Activated naive CD4-positive, alpha-beta T cell treated with anti-CD3 and anti-CD28 coated beads for 36 hours (primary cell): ENCODE measurements at places on chromosomes 4 and X. TPM values are rescaled to one million over a fixed set of nuclear protein-coding genes. Genes with fewer than 3 reads are reported as not detected.

DNA sequence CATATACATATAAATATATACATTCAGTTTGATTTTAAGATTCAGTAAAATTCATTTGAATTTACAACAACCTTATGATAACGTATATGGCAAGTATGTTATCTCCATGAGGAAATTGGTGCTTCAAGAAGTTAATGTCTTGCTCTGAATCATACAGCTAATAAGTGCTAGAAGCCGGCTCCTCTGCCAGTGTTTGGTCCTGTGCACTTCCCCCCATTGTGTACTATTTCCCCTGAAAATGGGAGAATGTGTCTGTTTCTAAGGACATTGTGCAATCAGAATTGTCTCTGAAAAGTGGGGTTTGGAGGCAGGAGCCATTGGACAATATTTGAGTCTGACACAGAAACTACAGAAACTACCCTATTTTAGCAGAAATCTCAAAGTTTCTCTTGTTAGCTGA is 135.9 kb downstream of the CPE start:
- no peak for DNase-seq

- no peak for DNase-seq
These were observed 203.4 kb downstream of the KIT start for GRCh38 chr4:54861201-54861600.

GRCh38 chrX:120452131-120452530 is 17.0 kb downstream of the LAMP2 start:
- DNase-seq: peak; percentile 22

DNA sequence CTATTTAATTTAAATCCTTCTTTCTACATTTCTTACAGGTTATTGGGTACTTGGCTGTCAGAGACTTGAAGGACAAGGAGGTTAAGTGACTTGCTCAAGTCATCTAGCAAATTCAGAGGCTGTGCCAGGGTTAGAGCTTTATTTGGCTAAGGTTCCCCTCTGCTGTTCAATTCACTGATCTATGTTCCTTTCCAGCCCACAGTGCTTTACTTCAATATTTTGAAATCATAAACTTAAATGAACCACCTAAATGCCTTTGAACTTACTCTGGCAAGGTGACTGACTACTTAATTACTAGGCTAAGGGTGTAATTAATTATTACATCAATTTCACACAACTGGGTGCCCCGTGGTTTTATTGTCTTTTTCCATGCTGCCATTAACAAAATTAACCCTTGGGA is 288.7 kb downstream of the CAMK2D start:
- DNase-seq: no peak

DNA sequence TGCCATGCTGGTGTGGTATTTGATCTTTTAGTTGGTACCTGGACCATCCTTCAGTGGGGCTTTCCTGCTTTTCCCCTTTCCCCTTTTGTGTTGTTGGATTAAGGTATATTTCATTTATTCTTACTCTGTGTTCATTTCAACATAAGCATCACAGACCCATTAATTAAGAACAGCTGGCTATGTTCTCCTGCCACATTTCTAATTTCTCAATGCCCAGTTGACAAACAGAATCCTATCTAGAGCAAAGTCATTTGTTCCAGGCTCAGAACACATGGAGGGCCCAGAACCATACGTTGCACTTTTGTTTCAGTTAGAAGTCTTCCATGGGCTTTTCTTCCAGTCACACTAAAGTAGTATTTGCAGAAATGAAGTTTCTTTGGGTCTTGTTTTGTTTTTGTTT is 46.1 kb upstream of the EOLA2 start:
- no peak for DNase-seq

DNA sequence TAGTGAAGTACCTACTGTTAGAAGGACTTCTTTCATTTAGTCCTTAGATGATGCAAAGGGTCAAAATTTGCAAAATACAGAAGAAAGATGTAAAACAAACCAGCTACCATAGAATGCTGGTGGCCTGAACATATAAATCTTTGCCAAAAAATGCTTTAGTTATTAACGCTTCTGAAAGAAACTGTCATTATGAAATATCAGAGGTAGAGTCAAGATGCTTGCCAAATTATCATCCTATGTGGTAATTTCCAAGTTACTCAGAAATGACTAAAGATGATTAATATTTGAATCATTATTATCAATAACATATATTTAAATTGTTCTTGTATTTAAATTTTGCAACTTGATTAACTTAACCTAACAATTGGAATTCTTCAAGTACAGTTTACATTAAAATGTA is 588.4 kb upstream of the FAM241A start:
- DNase-seq: no peak

DNA sequence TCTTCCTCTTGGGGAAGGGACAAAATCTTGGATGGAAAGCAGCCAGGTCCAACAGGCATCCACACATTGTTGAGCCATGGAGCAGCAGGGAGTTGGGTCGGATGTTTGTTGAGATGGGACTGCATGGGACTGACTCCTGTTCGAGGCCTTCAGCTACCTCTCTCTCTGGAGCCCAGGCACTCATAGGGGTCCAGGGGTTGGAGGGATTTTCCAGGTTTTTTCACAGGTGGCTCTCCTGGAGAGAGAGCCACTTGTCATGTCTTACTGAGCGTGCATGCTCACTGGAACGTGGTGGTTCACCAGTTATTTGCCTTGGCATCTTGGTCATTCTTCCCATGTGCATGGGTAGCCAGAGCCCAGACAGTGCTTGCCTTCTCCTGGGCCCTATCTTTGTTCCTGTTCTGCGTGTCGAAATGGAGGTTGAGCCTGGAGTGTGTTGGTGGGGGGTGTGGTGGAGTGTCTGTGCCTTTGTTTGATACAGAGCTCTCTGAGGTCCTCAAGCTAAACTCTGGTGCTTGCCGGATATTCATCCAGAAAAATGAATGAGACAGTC is 60.6 kb downstream of the NBDY start:
- no peak for DNase-seq

DNA sequence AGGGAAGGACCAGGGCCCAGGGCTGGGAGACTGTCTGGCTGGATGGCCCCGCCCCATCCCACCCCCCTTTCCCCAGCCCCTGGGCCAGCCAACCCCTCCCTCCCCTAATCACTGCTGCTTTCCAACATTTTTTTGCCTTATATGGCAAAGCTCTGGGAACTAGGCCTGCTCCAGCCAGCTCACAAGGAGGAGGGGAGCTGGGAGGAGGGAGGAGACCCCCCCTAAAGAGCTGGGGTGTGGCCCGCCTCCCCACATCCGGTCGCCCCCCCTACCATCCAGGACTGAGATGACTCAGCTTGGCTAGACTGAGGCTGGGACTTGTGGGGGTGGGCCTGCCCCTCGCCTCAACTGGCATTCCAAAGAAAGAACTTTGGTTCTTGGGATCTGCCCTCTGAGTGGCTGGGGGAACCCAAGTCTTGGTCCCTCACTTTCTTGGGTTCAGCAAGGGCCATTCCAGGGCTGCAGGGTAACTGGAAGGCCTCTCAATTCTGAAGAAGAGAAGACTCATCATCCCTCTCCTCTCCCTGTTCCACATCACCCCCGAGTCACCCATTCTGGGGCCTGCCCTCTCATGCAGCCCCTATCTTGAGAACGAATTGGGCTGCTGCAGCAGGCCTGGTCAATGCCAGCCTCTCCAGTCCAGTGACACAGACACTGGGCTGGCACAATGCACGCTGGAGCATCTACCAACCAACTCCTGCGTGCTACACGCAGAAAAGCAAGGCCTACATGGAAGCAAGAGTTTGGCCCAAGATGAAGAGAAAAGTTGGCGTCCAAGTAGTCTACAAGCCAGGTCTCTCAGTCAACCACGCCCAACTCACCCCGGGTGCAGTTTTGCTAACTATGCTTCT is 4.8 kb downstream of the FLNA start:
- peak; percentile 70 for DNase-seq

DNA sequence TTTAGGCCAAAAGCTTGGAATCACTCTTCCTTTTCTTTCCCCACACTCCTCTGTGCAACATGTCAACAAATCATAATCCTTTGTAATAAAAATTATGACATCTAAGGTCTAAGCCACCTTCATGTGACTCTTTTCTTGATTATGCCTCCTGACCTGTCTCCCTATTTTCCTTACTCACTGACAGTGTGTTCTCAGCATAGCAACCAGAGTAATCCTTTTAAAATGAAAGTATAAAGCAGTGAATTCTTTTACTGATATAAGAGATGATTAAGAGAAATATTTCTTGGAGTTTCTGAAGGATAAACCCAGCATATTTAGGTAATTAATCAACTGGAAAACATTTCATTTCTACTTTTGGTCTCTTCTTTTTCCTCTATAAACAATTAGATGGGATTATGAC is 44.7 kb downstream of the USO1 start:
- DNase-seq: no peak

DNA sequence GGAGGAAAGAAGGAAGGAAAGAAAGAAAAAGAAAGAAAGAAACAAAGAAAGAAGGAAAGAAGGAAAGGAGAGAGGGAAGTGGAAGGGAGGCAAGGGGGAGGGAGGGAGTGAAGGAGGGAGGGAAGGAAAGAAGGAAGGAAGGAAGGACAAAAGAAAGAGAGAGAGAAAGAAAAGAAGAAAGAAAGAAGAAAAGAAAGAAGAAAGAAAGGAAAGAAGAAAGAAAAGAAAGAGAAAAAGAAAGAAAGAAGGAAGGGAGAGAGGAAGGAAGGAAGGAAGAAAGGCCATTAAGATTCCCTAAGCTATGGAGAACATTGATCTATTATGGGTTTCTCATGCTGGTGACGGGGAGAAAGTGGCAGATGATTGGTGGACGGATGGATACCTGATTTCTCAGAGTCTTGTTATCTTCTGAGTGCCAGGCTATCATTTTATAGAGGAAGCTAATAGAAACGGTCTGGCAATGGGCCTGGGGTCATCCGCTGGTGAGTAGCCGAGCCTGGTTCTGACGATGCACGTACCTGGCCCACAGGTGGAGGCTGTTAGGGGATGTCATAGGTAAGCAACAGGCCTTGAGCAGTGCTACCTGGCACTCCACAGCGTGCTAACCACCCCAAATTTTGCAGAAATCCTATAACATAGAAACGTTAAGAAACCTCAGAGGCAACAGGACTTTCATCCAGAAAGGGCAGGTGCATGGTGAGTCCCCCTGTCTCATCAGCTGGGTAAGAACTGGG is 142.9 kb downstream of the SHOX start:
- no peak for DNase-seq

DNA sequence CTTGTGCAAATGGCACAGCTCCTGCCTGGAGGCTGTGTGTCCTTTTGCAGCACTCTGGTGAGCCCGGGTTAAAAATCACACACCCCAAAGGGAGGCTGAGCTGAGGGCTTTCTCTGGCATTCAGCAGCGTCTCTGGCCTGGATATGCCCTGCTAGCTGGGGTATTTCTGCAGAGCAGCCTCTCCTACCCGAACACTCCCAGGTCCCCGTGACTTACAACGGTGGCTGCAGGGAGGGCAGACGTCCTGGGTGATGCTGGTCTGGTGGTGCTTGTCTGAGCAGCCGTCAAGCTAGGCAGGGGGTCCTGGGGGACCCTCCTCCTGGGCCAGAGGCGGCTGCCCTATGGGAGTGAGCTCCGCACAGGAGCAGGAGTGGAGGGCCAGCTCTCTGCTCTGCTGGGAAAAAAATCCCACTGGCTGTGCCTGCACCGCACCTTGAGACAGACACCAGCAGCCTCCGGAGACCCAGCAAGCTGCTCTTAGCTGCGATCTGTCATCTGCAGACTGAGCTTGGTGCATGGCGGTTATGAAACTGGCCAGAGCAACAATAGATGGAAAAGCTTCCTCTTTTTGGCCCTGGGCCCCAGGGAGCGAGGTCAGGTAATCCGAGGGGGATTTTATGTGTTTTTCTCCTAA is 41.3 kb upstream of the ASMTL start:
- peak; percentile 5 for DNase-seq

DNA sequence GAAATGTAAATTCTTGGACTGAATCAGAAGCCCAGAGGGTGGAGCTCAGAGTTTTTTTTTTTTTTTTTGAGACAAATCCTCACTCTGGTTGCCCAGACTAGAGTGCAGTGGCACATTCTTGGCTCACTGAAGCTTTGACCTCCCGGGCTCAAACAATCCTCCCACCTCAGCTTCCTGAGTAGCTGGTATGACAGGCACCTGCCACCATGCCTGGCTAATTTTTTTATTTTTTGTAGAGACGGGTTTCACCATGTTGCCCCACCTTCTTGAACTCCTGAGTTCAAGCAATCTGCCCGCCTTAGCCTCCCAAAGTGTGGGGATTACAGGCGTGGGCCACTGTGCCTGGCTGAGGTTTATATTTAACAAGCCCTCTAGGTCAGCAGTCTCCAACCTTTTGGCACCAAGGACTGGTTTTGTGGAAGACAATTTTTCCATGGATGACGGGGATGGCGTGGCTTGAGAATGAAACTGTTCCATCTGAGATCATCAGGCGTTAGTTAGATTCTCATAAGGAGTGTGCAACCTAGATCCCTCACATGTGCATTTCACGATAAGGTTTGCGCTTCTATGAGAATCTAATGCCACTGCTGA is 76.7 kb downstream of the FHIP1A start:
- no peak for DNase-seq

- DNase-seq: no peak
These were observed 155.9 kb downstream of the KIT start for GRCh38 chr4:54813674-54814073.

DNA sequence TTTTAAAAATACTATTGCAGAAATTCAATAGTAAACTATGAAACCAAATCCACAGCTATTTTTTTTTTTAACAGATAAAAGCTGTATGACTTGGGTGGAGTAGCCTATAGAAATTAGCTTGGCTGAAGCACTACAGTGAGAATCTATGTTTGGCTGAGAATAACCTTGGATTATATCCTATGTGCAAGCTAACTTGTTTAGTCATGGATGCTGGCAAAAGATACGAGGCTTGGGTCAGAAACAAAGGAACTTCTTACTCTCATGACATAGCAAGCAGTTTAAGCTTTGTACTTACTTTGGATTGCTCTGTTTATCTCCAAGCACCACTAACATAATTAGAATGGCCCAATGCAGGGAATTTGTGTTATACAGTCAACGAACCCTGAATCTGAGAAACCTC is 119.2 kb upstream of the GRID2 start:
- DNase-seq: no peak

DNA sequence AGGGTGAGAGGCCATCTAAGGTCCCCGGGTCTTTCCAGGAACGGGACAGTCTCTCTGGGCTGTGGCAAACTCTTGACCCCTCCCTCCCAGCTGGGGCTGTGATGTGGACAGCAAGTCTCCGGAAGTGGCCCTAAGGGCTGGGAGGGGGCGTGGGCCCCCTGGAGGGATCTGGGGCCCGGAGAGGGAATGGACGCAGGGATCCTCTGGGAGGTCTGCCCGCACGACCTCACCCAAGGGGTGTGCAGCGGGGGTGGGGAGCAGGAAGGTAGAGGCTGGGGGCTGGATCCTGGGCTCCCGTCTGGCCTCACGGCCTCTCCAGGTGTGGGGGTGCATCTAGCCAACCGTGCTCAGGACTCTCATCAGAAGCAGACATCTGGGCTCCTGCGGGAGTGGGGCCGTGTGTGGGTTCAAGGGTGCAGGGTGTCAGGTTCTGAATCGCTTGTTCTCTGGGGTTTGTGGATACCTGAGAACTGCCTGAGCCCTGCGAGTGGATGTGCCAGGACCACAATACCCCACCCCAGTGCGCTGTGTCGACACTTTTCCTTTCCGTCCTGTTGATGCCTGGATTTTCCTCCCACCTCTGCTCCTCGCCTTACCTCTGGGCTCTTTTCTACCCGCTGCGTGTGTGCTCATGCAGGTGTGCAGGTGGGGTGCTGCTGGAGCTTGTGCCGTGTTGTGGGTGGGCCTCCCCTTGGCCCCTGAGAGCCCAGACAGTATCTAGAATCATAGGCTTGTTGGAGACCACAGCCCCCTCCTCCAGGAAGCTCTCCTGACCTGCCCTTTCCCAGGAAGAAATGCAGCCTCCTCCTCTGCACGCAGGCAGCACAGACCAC is 915 bp downstream of the CPZ start:
- no peak for DNase-seq

Gene DAPP1
- total RNA-seq: 25.8 TPM

Gene ANOS1
- total RNA-seq: not detected

Gene KLHL13
- total RNA-seq: 1.5 TPM

Gene AFP
- not detected for total RNA-seq

Gene ABCE1
- total RNA-seq: 174 TPM

Gene GBA3
- total RNA-seq: not detected

Gene ARHGAP6
- not detected for total RNA-seq

Gene ARSD
- total RNA-seq: 0.47 TPM
